ENCODE measurements at places on chromosomes 3 and 15.
A peak's percentile ranks its signal among the peaks of the same experiment; 100 is the strongest.

DNA sequence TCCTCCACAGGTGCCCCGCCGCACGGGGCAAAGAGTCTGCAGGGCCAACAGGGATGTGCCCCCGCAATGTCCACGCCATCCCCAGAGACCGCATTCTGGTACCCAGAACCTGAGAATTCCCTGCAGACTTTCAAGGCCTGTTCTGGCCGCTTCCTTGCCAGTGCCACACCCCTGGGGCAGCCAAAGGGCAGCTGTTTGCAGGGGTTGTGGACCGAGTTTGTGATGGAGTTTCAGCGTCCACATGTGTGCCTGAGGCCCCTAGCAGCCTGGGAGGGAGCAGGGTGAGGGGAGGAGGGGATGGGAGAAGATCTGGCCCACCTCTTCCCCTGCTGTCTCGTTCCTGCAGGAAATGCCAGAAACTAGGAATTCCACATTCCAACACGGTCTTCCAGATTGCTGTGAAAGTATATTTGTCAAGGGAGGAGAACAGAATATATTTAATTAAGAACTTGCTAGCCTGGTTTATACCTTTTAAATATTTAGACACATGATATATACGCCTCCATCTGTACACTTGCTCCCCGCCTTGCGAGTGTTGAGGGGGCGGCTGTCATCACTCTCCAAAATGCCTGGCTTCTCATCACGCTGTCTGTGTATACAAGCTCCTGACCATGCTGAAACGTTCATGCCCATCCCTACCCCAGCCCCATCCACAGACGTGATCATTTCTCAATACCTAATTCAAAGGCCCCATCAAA, 31.1 kb upstream of the RASA2 start:
- no peak for DNase-seq

GRCh38 chr3:9770276-9770812, 597 bp upstream of the CAMK1 start:
- no peak for DNase-seq

- DNase-seq, result no peak
Measured at GRCh38 chr3:172622916-172623700, 87.8 kb downstream of the NCEH1 start.

DNA sequence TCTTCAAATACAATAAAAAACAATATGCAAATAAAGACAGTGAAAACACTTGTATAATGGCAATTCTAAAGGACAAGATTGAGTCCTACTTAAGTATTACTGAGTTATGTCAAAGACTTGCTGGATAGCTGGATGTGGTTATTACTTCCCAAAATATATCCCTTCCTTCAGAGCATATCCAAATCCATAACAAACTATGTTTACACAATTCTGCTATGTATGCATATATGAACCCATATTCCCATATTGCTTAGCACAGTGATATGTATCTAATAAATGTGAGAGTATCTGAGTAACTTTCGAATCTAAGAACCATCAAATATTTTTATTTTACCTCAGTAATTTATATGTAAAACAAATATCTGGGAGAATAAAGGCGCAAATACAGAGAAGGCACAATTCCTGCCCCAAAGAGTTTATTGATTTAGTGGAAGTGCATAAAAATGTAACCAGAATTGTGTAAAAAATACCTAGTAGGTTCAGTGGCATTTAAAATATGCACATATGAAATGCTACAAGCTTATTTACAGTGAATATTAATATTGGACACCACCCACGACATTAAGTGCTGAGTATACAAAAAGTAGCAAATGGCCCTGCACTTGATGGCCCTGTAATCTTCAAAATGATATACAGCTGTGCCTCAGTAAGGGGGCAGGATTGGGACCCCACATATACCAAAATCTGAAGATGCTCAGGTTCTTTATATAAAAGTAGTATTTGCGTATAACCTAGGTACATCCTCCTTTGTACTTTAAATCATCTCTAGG, 37.1 kb downstream of the TMEM212 start:
- no peak for DNase-seq

DNA sequence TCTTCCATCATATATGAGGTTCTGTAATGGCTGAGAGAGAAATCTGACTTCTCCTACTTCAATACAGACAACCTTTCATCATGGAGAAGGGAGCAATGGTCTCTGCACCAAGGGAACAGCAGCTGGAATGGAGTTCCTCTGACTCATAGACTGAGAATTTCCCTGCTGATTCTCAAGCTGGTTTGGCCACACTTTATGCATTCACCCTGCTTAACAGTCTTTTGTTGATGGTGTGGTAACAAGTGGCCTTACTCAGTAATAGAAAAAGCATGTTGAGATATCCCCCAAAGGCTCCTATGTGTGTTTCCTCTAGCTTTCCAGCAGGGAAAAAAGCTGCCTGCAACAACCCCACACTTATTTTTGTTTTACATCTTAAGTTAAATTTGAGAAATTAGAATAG, 138.1 kb downstream of the GREM1 start:
- no peak for DNase-seq

GRCh38 chr3:42220436-42221121, 45.4 kb downstream of the CCK start:
- DNase-seq, result no peak

DNA sequence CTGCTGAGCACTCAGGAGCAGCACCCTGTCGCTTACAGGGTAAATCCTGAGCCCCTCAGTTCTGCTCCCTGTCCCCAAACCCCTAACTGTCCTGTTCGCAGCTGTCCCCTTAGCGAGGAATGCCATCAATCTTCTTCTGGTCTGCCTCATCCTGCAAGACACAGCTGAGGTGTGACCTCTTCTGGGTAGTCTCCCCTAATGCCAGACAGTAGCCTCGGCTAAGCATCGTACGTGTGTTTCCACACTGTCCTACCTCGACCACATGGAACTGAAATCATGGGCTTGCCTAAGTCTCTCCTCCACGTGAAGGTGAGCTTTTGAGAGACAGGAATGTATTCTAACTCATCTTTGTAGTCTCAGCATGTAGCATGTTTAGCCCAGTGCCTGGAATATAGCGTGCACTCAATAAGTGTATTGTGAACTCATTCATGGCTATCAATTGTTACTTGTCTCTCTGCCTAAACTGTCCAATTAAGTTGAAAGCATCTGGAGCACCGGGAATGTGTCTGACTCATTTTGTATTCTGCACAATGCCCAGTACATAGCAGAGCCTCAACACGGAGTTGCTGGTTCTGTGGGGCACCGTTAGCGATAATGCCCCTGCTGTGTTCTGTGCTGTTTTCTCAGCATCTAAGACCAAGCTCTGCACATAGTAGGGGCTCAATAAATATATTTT, 90.2 kb downstream of the HES1 start:
- DNase-seq, result no peak

GRCh38 chr3:155859859-155860258, 5.6 kb upstream of the SLC33A1 start:
- DNase-seq, result no peak

DNA sequence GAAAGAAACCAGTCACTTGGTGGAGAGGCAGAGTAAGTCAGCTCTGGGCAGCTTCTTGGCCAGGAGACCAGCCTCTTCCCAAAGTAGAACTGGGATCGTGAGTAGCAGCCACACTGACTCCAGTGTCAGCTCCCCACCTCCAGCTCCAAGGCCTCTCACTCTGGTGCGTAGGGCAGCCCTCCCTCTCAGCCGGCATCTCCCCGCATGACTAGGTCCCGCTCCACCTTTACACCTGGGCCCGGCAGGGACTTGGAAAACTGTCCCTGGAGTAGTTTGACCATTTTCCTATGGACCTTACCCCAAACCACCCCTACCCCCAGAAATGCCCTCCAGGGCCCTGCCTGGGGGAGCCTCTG, 3.3 kb downstream of the STRA6 start:
- no peak for DNase-seq

GRCh38 chr3:78589778-78590177, 1178.0 kb downstream of the ROBO1 start:
- DNase-seq, result no peak

DNA sequence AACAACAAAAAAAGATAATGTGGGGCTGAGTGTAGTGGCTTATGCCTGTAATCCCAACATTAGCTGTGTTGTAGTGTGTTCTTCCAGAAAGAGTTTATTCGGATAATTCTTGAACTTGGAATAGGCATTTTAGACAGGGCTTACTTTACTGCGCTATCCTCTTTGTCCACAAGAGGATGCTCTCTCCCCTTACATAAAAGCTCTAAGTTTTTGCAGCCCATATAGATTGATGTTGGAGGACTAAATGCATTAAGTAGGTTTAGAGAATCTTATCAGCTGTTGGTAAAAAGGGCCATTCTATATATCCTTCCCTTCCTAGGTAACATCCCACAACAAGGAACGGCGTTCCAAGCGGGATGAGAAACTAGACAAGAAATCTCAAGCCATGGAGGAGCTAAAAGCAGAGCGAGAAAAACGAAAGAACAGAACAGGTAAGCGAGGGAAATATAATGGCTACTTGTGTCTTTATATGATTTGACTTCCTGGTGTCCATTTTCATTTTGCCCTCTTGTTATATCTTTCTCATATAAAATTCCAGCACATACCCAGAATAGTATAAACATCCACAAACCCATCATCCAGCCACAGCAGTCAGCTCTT, 27.8 kb upstream of the ITPKA start:
- DNase-seq, result no peak

- DNase-seq, result no peak
Measured at GRCh38 chr3:38458796-38459498, 5.3 kb downstream of the ACVR2B start.

DNA sequence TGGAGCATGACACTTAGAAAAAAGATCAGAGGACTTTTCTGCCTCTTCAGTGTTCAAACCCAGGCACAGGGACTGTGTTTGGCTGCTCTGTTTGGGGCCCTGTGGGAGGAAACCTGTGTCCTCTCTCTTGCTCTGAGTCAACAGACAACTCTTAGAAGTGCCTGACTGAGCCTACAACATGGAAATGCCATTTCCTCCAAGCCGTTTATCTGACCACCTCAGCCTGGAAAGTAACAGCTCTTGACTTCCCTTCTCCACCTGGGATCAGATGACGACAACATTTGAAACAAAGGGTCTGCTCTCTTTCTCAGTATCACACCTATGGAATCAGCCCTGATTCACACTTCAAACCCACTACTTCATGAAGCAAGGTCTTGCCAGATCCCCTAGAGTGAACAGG, 91.3 kb upstream of the CTDSPL start:
- no peak for DNase-seq

DNA sequence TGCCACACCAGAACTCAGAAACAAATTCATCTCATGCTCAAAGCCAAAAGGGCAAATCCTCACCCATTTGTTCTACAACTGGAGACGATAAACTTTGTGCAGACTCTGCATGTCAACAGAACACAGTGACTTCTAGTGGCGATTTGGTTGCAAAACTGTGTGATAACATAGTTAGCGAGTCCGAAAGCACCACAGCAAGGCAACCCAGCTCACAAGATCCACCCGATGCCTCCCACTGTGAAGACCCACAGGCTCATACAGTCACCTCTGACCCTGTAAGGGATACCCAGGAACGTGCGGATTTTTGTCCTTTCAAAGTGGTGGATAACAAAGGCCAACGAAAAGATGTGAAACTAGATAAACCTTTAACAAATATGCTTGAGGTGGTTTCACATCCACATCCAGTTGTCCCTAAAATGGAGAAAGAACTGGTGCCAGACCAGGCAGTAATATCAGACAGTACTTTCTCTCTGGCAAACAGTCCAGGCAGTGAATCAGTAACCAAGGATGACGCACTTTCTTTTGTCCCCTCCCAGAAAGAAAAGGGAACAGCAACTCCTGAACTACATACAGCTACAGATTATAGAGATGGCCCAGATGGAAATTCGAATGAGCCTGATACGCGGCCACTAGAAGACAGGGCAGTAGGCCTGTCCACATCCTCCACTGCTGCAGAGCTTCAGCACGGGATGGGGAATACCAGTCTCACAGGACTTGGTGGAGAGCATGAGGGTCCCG, 199.7 kb downstream of the AKAP13 start:
- DNase-seq, result no peak

GRCh38 chr15:79101866-79102581, 11.4 kb upstream of the RASGRF1 start:
- DNase-seq, result no peak

- no peak for DNase-seq
Measured at GRCh38 chr3:58535531-58536500, 1.2 kb downstream of the ACOX2 start.

DNA sequence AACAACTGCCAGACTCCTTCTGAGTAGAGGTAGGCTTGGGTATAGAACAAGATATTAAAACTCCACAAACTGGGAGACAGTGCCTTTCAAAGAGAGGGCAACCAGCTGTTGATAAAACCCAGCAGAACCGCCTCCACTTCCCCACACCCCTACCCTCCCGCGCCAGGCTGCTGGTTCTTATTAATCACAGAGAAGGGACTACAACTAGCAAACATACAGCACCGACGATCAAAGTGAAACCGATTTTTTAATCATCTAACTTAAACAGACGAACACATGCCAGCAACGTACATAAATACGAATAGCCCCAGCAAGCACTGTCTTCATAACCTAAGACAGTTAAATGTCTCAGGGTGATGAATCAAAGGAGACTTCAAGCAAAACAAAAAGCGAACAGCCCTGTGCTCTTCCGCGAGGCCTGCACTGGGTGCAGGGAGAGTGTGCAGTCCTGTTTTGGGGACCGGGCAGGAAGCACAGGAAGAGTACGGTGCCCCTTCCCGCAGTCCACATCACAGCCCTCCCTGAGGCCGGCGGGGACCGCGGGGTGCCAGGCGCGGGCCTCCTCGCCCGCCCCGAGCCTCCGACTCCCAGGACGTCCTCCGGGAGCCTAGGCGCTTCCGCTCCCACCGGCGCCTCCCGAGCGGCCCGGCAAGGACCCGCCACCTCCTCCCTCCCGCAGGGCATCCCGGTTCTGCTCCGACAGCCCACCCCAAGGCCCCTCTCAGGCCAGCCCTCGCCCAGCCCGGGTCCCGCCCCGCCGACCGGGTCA, 75.1 kb upstream of the VGLL4 start:
- peak; percentile 9 for DNase-seq

DNA sequence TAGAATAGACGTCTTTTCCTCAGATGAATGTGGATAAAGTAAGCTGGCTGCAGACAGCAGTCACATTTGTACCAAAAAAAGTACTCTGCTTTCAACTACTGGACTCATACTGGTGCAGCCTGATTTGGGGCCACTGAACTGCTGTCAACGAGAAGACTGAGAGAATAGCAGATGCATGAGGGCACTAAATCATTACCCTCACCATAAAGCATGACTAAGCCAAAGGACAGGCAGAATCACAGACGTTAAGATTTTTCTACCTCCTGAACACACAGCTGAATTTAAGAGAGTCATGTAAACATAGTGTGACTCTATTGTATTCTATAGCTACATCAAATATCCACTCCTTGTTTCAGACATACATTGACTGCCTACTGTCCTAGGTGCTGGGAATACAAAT, 67.8 kb upstream of the CDAN1 start:
- DNase-seq, result no peak
